NCI-H69 (cell line): ENCODE measurements at places on chromosomes 5 and 9.

DNA sequence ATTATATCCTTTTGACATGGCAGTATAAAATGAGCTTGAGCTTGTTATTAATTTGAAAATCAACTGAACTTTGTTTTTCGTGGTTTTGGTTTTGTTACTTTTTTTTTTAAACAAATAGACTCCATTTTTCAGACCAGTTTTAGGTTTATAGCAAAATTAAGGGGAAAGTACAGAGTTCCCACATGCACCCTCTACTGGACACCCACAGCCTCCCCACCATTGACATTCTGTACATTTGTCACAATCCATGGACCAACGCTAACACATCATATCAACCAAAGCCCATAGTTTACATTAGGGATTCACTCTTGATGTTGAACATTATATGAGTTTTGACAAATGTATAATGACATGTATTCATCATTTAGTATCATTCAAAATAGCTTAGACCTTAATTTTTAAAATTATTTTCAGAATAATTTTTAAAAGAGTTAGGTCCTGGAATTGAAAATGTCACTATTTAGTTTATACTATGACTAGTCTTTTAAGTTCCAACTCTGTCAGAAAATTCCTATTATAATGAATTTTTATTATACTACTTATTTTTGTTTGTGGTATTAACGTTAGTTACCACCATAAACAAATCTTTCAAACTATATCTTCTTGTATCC lies 35.3 kb upstream of the JMY start:
- peak; percentile 13 for DNase-seq

- peak; percentile 98 for DNase-seq
Measured at GRCh38 chr5:107805824-107806223, 135.1 kb upstream of the EFNA5 start.

DNA sequence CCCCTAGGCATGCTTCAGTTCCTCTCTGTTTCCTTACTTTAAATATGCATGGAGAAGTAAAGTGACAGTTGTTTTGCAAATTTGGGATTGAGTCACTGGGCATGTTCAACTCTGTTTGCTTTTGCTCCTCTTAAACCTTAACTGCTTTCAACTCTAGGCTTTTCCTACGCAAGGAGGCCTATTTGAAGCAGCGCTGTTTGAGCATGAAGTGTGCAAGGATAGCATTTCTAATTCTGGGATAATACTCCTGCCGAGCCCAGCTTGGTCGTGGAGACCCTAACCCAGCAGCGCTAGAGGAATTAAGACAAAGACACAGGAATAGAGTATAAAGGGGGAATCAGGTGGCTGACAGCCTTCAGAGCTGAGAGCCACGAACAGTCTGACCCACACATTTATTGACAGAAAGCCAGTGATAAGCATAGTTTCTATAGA lies 803.4 kb upstream of the CDH10 start:
- no peak for DNase-seq

DNA sequence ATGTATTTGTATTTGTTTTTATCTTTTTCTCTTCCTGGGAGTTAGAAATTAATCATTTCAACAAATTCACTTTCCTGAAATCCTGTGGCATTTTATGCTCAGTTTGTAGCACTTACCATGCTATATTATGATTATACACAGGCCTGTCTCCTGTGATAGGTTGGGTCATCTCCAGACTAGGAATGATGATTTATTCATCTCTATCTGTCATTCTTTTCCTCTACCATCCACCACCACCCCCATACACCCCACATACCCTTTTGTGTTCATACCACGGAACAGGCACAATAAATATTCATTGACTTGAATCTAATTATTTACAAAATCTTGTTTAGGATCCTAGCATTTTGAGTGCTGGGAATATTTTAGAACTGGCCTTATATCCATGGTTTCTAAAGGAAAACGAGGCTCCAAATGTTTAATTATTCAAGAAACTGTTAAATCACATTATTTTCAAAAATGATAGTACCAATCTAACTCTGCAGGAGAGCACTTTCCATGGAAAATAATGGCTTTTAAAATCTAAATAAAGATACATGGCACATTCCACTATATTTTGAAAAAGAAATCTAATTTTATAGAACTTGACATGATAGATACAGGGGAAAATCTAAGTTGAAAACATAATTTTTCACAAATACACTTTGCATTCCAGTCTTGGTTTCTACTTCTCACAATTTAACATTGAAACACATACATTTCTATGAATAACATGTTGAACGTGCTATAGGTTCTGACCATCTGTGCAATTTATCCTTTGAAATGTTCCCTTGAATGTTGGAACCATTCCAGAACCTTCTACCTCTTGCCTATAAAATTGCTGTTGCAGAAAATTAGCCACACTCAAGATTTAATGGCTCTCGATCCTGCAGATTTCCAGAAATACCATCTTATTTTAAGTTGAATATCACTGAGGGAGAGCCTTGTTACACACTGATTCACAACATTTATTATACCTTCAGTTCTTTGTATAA lies 89.3 kb downstream of the STARD4 start:
- DNase-seq = peak; percentile 89

DNA sequence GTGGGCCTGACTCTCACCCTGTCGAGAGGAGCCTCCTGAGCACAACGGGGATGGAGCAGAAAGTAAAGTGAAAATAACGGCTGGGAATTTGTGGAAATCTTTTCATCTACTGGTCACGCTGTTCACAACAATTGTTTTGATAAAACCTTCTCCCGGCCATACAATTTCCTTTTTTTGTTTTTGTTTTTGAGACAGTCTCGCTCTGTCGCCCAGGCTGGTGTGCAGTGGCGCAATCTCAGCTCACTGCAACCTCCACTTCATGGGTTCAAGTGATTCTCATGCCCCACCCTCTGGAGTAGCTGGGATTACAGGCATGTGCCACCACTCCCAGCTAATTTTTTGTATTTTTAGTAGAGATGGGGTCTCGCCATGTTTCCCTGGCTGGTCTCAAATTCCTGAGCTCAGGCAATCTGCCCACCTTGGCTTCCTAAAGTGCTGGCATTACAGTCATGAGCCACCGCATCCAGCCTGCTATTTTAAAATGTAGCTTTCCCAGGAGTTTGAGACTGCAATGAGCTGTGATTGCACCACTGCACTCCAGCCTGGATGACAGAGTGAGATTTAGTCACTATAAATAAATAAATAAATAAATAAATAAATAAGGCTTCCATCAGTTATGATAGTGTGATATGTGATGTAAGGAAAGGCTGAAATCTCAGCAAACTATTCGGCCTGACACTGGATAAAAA lies 73.5 kb upstream of the PTGER4 start:
- DNase-seq = no peak

DNA sequence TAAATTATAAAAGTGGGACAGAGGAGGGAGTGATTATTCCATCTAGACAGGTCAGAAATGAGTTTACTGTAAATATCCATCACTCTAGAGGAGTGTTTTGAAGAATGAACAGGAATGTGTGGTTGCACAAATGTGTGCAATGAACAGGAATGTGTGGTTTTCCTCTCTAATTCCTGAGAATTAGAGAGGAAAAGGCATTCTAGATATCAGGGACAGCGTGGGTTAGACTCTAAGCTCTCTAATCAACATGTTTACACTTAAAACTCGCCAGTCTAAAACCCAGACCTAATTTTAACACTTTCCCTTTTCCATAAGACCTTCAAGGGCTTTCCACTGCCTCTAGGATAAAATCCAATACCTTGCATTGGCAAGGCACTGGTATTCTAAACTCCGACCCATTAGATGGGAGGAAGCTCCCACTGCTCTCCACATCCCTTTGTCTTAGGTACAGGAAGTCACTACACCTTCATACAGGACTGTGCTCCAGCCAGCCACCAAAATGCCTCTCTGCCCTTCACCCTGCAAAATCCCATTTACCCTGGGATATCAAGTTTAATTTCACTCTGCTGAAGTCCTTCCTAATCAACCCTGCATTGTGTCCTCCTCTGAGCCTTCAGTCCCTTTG lies 67.9 kb downstream of the NFIB start:
- DNase-seq = no peak

DNA sequence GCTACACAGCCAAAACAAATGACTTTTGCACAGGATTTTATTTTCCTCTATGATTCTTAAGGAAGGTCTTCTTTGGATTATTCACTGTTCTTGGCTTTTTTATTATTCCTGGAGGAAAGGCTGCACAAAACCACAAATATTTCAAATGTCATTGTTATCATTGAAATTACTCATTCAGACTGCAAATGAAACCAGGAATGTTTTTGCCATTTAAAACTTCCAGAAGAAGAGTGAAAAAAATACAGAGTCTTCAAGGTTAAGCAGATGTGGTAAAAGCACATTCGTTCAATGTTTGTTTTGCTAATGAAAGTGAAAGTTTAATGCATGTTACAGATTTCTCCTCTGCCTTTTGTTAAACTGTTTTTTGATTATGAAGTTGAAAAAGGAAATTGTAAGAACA lies 238.2 kb downstream of the TLE4 start:
- no peak for DNase-seq

DNA sequence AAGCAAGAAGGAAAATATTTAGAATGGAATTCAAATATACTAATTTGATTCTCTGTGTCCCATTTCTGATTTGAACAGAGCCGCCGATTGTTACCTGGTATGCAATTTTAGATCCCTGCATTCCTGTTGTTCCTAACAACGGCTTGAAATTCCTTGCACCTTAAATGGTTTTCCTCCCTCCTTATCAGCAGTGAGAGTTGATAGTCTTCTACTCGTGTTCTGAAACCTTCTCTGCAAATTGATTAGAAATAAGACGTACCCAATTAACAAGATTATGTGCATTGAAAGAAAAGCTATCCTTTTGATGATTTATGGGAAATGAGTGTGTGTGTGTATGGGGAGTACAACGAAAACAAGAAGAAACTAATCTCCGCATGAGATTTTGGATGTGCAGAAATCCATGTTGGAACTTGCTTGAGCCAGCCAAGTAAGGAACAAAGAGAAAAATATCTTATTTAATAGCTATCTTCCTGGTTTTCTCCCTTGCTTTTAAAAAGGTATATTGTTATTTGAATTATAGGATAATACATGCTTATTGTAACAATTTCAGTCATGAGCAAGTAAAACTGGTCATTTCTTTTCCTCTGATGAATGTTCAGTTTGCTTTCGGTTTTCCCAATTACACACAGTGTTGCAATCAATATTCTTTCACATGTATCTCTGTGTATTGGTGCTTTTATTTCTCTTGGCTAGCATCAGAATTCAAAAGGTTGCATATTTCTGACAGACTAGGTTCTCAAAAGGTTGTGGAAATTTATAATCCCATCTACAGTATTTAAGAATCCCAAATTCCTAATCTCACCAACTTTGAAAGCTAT lies 211.1 kb upstream of the ACTBL2 start:
- no peak for DNase-seq

DNA sequence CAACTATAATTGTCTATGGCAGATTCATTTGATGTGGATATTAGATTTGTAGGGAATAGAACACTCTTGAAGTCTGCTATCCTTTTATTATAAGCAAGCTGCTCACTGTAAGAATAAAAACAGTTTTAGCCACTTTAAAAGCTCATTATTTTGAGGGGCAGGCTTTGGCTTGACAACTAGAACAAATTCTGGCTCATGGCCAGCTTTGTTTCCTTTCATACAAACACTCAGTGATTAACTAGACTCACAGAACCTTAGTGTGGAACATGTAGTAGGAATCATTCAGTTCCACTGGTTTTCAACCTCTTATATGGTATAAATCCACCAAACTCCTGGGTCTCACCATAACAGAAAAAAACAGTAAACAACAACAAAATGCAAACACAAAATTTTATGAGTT lies 27.4 kb upstream of the CEP120 start:
- peak; percentile 98 for DNase-seq

DNA sequence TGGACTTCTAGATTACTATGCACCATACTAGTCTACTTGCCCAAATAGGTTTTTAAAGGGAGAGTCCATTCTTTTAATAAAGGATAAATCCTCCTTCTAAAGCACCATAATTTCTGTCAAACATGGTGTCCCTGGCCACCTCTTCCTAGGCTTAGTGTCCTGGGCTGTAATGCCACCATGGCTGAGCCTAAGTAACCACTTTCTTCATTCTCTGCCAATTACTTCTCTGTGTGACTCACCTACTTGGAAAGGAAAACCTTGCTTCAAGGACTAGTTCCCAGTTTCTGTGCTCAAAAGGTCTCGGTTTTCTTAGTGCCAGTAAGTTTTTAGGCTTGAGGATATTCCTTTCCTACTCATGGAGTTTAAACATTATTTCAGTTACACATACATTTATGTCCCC lies 273.4 kb downstream of the DENND1A start:
- no peak for DNase-seq

GRCh38 chr5:131242728-131243255 lies 21.1 kb upstream of the CDC42SE2 start:
- DNase-seq = no peak

DNA sequence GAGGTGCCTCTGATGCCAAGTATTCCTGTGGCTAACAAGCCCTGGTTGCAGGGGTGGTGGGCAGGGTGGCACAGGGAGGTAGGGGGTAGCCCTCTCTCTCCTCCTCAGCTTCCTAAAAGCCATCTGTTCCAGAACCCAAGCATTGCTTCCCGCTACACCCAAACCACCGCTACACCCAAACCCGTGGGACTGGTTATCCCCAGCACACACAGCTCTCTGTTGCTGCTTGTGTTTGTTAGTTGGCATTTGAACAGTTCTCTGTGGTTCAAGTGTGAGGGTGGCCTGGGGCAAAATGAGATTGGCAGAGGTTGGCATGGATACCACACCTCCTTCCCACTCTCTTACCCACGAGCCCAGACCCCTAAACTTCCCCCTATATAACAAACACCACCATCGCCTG lies 40.4 kb downstream of the SPARC start:
- DNase-seq = no peak

GRCh38 chr5:143056792-143057579 lies 286.8 kb downstream of the ARHGAP26 start:
- DNase-seq = no peak

DNA sequence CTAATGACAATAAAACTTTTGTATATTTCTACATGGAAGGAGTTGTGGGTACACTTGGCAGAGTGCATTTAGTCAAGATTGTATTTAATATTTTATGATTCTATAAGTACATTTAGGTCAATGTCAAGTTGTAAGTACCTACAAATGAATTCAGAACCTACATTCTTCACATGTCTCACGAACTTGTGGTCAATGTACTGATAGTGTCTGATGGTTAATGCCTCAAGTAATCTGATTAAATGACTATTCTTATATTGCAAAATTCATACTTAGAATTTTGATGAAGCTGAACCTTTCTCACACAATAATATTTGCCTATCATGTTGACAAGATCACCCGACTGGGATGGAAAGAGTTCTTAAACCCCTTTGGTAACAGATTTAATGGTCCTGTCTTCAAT lies 444.5 kb downstream of the CTNND2 start:
- no peak for DNase-seq

- DNase-seq = no peak
Measured at GRCh38 chr5:93600409-93601070, 17.5 kb downstream of the NR2F1 start.

DNA sequence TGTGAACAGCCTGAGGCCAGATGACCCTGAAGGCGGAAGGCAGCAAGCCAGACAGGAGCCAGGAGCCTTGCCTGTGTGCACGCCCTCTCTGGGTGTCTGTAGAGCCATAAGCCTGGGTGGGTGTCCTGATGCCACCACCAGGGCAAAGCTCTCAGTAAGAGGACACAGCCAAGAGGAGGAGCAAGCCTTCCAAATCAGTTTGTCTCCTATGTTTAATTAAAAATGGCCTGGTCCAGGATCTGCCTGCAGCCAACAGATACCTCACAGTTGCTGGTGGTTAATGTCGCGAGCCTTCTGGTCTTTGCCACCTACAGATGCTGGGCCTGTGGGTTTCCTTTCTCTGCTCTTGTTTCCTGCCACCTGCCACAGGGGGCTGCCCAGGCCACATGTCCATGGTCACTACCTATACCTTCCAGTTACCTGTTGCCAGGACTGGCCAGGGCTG lies 56.9 kb downstream of the SYK start:
- DNase-seq = no peak
